ENCODE measurements at places on chromosomes 5 and 9.
A peak's percentile ranks its signal among the peaks of the same experiment; 100 is the strongest.

- no peak for DNase-seq
These were observed 177.4 kb downstream of the SLC28A3 start for GRCh38 chr9:84163052-84163650.

GRCh38 chr9:83476513-83476912 lies 61.7 kb downstream of the FRMD3 start:
- DNase-seq = no peak

DNA sequence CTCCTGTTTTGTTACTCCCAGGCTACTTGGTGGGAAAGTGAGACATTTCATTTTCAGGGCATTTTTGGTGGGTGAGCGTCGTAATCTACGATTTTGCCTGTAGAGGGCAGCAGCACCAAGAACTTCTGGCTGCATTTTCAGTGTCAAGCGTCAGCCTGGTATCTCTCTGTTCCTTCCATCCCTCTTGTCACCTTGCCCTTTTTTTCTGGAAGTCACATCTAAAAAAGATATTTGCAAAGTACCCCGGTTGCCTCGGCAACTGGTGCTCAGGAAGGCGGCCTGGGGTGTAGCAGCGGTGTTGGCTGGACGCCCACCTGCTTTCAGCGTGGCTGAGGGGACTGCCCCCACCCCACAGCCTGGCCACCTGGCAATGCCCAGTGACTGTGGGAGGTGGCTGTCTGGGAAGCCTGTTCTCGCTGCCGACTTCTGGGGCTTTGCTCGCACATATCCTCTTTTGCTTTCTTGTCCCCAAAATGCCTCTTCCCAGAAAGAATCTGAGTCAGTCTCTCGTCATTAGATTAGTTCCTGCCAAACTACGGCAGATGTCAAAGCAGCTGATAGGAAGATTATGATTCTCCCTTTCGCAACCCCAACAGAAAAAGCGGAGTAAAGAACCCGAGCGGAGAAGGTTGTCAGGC lies 84.5 kb downstream of the ACER2 start:
- DNase-seq = peak; percentile 75

GRCh38 chr5:167966979-167967378 lies 324.5 kb upstream of the WWC1 start:
- no peak for DNase-seq

- DNase-seq = peak; percentile 57
These were observed 488 bp downstream of the COL15A1 start for GRCh38 chr9:98944057-98944733.

- no peak for DNase-seq
These were observed 70.7 kb upstream of the RNF38 start for GRCh38 chr9:36470643-36471290.

- DNase-seq = no peak
These were observed 365.3 kb downstream of the BNC2 start for GRCh38 chr9:16505199-16505598.

- no peak for DNase-seq
These were observed 26.4 kb upstream of the RNF130 start for GRCh38 chr5:180097926-180098325.

DNA sequence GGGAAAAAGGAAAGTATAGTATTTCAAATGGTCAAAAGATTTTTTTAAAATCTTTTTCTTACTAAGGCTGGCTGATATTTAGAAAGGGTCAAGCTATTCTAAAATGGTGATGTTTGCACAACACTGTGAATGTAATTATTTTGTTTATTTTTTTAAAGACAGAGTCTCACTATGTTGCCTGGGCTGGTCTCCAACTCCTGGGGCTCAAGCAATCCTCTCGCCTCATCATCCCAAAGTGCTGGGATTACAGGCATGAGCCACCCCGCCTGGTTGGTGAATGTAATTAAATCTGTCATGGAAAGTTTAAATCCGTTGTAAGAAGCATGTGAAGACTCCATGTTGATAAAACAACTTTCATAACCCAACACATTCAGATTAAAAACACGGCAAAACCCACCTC lies 2.6 kb downstream of the UBTD2 start:
- no peak for DNase-seq

- no peak for DNase-seq
These were observed 87.2 kb upstream of the NEURL1B start for GRCh38 chr5:172553903-172554302.

DNA sequence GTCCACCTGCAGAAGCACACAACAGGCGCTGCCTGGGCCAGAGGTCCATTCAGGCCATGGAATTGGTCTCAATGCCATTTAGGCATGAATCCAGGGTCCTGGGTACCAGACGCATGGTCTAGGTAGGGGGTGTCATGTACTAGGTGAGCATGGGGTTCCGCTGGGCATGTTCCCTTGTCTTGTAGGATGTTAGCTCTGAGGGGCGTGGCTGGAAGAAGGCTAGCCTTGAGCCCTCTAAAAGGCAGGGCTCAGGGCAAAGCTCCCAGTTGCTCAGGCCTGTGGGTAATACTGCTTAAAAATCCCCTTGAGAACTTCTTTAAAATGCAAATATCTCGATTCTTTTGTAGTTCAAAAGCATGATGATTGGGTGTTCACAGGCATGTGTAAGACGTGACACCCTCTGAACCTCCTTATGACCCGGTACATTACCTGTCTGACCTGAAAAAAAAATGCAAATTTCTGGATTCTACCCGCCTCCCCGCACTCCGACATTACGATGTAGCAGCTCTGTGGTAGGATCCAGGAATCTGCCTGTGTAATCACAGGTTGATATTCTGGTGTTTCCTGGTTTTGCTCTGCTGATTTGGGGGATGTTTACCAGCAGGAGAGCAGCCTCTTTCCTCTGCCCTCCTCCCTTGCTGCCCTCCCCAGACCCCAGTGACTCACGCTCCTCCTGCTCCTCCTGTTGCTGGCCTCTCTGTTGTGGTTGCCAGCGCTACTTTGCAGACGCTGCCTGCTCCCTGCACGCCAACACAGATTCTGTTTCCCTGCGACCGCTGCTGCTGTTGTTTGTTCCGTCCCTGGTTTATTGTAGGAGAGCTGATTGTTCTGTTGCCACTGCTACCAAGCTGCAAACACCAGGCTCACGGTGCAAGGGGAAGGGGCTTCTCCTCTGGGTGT lies 5.7 kb downstream of the TMC1 start:
- peak; percentile 63 for DNase-seq

- no peak for DNase-seq
These were observed 369.6 kb downstream of the CYLC2 start for GRCh38 chr9:103364753-103365152.

- peak; percentile 56 for DNase-seq
These were observed 9.7 kb downstream of the LECT2 start for GRCh38 chr5:135944967-135945560.

DNA sequence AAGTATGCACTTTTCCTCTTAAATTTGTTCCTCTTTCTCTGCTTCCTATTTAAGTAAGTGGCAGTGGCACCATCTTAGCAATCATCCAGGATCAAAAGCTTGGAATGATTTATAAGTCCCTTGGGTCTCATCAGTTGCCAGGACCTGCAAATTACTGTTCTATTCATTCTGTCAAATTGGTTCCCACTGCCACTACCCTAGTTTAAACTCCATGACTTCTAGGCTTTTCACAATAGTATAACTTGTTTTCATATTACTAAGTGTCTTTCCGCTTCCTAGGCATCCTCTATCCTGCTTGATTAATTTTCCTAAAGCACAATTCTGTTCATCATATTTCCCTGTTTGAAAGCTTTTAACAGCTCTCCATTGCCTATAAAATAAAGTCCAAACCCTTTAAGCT lies 363.9 kb upstream of the MEF2C start:
- DNase-seq = no peak

DNA sequence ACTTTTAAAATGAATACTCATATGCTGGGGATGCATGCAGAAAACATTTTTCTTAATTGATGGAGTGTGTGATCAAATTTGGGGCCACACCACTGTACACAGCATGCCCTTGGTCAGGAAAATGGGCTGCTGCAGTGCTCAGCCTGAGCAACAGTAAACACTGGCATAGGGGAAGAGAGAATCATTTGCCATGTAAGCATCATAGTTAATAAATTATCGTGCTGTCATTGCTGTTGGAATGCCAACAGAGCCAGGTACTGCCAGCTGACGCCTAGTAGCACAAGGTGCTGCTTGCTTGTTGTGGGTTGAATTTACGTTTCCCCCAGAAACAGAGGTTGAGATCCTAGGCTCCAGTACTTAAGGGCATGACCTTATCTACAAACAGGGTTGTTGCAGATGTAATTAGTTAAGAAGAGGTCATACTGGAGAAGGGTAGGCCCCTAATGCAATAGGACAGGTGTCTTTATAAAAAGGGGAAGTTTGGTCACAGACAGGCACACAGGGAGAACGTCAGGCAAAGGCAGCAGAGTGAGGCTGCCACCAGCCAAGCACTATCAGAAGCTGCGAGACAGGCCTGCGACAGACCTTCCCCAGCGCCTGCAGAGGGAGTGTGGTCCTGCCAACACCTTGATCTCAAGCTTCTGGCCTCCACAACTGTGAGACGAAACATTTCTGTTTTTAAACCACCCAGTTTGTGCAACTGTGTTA lies 25.3 kb downstream of the DAP start:
- no peak for DNase-seq

DNA sequence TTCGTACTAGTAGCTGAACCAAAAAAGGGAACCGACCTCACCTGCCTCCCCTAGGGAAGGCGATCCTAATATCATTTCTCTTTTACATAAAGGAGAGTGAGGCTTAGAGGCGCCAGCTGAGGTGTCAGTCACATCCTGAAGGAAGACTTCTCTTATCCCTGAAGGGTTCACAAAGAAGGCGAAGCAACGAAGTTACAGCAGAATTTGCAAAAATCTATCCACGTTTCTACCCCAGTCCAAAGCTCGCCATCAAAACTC lies 598 bp upstream of the KIAA1191 start:
- DNase-seq = no peak

DNA sequence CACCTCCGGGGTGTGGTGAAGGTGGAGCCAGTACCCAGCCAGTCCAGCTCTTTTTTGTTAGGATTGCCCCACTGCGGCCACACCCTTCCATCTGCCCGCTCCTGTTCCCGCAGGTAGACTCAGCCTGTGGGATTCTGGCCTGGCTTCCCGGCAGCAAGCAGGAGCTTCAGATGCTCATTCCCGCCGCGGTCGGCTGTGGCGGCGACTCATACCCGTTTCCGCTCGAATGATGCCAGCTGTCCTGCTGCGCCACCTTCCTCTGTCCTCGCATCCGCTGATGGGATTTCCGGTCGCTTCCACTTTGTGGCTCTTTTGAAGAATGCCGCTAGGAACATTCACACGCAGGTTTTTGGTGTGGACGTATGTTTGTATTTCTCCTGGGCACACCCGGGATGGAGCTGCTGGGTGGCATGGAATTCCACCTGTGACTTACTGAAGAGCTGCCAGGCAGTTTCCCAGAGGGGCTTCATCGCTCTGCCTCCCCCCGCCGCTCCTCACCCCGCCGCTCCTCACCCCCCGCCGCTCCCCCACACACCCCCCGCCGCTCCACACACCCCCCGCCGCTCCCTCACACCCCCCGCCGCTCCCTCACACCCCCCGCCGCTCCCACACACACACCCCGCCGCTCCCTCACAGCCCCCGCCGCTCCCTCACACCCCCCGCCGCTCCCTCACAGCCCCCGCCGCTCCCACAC lies 60.3 kb downstream of the TENT4A start:
- DNase-seq = no peak

- DNase-seq = peak; percentile 50
These were observed 194.6 kb downstream of the OLFM1 start for GRCh38 chr9:135281791-135282737.

- peak; percentile 63 for DNase-seq
These were observed 3.2 kb upstream of the NFX1 start for GRCh38 chr9:33287087-33287490.

- DNase-seq = no peak
These were observed 26.3 kb downstream of the MSX2 start for GRCh38 chr5:174750711-174751110.

- DNase-seq = peak; percentile 20
These were observed 536 bp downstream of the FEM1C start for GRCh38 chr5:115544043-115544435.

- no peak for DNase-seq
These were observed 89.9 kb downstream of the PAM start for GRCh38 chr5:102845041-102845440.

Data from iPS-NIHi11 (cell line).